ENCODE measurements at places on chromosomes 16 and 17.

- DNase-seq = no peak
Measured at GRCh38 chr17:37516127-37516571, 26.5 kb downstream of the DUSP14 start.

GRCh38 chr17:7710301-7710700 lies 5.3 kb downstream of the EFNB3 start:
- no peak for DNase-seq

DNA sequence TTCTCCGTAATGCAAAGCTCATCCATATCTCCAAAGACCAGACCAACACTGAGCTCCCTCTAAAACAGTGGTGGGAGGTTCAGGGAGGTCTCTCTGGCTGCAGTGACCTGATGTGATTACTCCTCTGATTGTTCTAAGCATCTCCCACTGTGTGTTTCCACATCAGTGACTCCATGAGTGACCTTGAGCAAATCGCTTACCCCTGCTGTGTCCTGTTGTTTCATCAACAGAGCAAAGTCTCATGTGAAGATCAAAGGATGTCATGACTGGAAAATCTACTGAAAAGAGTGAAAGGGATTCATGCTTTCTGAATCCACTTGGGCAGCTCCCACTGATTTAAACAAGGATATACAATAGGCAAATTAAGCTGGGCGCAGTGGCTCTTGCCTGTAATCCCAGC lies 352.9 kb downstream of the TMEM114 start:
- no peak for DNase-seq

DNA sequence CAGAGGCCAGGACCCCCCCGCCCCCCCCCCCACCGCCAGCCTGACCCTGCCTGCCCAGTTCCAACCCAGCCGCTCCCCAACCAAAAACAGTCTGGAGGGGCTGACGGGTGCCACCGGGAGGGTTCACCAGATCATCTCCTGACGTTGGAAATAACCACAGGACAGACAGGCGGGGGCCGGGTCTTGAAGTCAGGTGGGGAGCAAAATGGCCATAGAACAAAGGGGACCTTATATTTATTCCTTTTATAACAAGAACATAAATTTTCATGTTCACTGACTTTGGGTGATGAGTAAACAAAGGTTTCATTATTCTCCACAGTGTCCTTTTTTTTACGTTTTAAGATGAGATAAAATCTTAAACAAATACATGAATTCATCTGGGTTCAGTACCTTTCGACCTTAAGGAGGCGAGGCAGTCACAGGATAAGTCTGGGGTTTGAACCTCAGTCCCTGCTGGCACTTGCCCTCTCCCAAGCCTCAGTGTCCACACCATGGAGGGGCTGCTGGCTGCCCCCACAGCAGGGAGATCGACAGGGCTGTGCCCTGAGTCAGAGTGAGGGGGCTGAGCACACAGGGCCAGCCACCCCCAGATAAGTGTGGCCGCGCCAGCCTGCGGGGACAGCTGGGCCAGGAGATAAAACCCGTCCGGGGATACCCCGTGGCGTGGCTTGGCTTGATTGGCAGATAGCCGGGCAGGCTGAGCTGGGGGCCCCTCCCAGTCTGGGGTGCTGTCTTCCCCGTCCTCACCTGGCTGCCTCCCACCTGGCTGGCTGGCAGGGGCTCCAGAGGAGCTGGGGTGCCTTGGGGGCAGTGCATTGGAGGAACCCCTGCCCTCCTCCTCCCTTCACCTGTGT lies 15.0 kb downstream of the SLC7A5 start:
- no peak for DNase-seq

DNA sequence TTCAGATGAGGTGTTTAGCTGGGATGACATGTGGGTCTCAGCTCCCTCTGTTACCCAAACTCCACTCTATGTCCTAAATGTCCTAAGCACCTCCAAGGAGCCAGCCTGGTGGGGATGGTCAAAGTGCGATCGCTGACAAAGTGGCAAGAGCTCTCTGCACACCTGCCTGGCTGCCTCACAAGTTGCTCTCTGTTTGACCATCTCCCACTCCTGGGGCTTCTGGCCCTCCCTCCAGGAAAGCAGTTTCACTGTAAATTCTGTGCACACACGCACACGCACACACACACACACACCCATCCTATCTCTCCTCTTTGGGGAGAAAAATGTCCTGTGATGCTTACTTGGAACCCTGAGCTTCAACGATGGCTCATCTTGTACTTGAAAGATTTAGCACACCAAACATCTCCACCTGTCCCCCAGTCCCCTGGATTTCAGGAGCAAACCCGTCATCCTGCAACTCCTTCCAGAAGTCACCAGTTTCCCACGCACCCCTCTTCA lies 1.7 kb downstream of the PITPNA start:
- no peak for DNase-seq

DNA sequence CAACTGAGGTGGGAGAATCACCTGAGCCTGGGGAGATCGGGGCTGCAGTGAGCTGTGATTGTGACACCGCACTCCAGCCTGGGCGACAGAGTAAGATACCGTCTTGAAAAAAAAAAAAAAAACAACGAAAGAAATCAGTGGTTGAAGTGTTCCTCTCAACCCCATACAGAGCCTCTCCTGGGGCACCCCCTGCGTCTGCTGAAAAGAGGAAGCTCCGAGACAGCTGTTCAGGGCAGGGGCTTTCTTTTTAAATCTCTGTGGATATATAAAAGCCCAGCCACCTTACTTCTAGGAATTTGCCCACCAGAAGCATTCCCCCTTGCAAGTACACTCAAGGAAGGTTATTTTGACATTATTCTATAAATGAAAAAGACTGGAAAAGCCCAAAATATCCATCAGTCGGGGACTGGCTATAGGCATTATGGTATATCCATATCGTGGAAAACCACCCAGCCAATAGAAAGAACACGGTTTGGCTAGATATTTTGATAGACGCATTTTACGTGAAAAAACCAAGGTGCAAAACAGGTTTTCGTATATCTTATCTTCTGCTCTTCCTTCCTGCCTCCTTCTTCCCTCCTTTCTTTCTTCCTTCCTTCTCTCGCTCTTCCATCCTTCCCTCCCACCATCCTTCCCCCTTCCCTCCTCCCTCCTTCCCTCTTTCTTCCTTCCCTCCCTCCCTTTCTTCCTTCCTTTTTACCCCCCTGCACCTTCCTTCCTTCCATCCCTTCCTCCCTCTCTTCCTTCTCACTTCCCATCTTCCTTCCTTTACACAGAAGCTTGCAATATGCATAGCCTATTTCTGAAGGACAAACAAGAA lies 9.2 kb upstream of the CCL22 start:
- no peak for DNase-seq

GRCh38 chr16:19113577-19114358 lies at the start of gene ITPRIPL2:
TSS of gene ITPRIPL2 (plus strand) at chr16:19113964. CDS start at chr16:19114462, 498 bp downstream.
- DNase-seq = no peak

DNA sequence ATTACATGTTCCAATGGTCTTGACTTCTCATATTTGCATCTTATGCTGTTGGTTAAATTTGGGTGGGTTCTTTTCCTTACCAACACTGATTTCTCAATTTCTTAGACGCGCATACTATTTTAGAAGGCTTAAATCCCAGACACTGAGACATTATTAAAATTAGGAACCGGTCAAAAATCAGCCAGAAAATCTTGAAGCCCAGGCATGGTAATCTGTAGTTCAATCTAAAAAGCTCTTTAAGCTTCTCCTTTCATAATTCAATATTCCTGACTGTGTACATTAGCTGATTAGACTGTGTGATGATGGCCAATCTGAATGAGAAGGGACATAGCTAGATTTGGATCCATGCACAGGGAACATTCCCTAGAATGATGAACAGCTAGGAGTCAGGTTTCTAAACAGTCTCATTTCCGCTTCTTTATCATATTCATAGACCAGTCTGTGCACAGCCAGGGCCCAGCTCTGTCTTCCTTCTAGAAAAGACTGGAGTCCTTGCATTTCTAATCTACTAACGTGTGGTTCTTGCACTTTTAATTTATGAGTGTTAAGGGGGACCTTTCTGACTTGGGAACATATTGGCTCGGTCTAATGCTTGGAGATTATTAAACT lies 189.3 kb downstream of the AATF start:
- DNase-seq = no peak

- DNase-seq = peak; percentile 40
Measured at GRCh38 chr17:5584383-5585286, at the start of gene NLRP1. TSS of gene NLRP1 (minus strand) at chr17:5584509. CDS start at chr17:5583957, 552 bp downstream.

GRCh38 chr17:63035271-63035670 lies 69.2 kb downstream of the TANC2 start:
- DNase-seq = no peak

DNA sequence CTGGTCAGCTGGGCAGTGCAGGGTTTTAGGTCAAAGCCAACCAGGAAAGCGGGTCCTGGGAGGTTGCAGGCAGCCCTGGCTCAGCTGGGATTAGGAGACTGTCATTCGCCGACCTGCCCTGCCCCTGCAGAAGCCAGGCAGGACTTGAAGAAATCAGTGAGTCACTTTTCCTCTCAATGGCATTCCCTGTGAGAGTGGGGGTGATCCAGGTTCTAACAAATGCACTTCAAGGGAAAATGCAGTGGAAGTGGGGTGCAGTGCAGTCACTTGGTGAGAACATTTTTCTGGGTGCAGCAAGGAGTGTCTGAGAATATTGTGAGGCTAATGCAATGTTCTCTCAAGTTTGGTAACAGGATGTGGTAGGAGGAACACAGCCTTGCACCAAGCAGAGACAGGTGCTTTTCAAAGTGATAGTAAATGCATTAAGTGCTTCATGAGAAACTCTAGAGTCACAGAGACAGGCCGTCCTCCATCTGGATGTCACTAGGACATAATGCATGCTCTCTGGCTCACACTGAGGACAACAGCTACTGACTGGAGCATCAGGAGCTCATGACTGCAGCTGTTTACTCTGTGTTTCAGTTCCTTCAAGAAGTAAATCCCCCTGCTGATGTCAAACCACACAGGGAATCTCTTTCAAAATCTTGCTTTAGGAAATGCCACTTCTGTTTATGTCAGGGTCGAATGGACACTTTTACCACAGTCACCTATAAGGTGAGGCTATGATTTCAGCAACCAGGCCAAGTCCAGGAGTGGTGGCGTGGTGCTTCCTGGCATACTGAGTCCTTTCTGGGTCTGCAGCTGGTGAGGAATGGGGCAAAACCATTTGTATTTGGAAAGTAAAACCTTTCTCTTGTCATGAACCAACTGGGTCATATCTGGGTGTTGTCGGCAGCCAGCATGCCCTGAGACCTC lies 16.7 kb downstream of the CDK5R1 start:
- DNase-seq = no peak

- DNase-seq = no peak
Measured at GRCh38 chr16:73265124-73265837, 217.4 kb upstream of the ZFHX3 start.

- no peak for DNase-seq
Measured at GRCh38 chr17:63075969-63076368, 109.9 kb downstream of the TANC2 start.

DNA sequence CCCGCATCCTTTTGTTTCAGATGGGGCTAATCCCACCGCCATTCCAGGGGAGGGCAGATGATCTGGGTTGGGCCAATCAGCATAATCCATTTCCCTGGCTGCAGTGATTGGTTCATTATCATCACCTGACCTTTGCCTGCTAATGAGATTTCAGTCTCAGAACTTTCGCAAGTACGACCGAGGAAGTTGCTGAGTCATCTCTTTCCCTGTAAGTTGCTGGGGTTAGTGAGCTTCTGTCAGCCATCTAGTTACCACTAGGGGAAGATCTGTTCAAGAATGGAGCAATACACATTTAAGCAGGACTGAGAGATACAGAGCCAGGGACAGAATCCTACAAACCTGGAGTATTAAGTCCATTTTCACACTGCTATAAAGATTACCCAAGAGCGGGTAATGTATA lies 65.3 kb upstream of the NUDT7 start:
- no peak for DNase-seq

DNA sequence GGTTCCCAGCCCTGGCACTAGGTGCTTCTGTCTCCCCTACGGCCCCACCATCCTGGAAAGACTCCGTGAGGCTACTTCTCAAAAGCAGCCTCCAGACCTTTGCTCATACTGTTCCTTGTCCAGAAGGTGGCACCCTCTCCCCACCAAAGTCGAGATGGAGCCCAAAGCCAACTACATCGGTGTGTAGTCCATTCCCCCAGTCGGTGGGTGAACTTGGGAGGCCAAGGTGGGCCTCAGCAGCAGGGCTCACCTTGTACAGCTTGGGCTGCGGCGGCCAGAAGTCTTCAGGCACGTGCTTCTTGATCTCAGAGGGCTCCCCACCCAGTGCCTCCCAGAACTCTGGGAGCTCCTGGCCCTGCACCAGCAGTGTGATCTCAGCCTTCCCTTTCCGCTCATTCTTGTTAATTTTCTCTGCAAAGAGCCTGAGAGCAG lies 10.2 kb downstream of the FLII start:
- DNase-seq = no peak

DNA sequence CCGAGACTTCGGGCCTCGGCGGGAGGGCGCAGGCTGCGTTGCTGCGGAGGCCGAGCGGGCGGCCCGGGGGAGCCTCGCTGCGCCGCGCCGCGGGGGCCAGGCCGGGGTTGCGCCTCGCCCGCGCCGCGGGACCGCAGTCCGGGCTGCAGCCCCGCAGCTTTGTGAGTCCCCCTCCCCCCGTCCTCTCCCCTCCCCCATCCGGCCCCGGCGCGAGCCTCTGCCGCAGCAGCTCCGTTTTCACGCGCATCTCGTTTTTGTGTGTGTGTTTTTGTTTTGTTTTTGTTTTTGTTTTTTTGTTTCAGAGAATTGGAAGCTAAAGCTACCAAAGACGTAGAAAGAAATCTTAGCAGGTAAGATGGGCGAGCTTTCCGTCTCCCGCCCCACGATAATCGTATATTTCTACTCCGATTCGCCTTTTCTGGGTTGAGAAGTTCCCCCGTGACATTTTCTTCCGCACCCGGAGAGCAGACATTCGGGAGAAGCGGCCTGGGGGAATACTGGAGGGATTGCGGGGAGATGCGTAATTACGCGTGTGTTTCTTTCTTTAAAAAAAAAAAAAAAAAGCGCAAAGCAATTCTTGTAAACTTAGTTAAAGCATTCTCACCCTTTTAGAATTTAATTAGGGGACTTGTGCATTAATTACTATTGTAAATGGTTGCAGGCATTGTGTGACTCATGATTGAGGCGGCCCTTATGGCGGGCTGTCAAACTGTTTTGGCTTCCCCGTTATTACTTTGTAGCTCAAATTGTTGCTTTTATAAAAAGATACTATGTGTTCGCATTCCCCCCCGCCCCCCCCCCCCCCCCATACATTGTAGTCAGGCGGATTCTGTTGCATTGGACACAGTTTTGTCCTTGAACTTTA lies 732 bp downstream of the TNRC6A start:
- no peak for DNase-seq

GRCh38 chr16:51391798-51392511 lies 240.9 kb upstream of the SALL1 start:
- DNase-seq = no peak

DNA sequence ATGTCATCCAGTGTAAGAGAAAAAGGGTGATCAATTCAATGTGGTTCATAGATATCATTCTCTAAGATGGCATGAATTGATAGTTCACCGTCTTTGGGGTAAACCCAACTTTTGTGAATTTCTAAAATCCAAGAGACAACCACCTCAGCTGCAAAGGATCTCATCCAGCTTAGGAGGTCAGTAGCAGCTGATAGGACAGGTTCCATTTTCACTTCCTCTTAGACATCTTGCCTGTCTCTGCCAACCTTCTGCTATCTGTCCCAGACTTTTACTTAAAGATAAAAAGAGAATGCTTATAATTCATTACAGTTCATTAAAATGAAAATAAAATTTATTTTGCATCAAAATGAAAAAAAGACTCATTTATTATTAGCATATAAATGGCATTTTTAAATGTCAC lies 468.2 kb downstream of the XYLT1 start:
- DNase-seq = no peak

- no peak for DNase-seq
Measured at GRCh38 chr16:687499-687898, 2.7 kb downstream of the WDR24 start.

- DNase-seq = no peak
Measured at GRCh38 chr16:17817260-17817659, 346.5 kb upstream of the XYLT1 start.

GRCh38 chr16:58449768-58450167 lies 50.2 kb upstream of the NDRG4 start:
- no peak for DNase-seq

Measured in SK-N-MC (cell line).